Midbrain (tissue), 1 donor: ENCODE measurements at places on chromosomes 7 and 10.

GRCh38 chr7:99451936-99452335 lies 13.2 kb downstream of the CPSF4 start:
- DNase-seq = no peak

GRCh38 chr10:71964098-71964742 lies at the start of gene CHST3:
CHST3 (plus strand) TSS chr10:71964395; CDS start chr10:72005843, 41,448 bp downstream.
- peak; percentile 73 for DNase-seq

DNA sequence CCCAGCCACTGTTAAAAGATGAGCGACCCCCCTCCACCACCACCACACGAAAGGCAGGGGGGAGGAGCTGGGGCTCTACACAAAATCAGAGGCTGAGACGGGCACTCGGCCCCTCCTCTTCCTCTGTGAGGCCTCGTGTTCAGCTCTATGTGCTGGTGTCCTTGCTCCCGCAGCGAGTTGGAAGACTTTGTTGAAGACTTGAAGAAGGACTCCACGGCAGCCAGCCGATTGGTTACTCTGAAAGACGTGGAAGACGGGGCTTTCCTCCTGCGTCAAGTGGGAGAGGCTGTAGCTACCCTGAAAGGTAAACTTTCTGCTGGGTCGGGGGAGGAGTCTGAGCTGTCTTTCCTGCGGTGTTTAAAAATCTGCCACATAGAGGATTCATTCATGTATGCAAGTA lies 203.7 kb downstream of the ARHGAP21 start:
- DNase-seq = no peak

GRCh38 chr7:73833251-73833919 lies 2.6 kb downstream of the CLDN4 start:
- no peak for DNase-seq

GRCh38 chr7:16025696-16026095 lies 339.2 kb upstream of the MEOX2 start:
- no peak for DNase-seq

- no peak for DNase-seq
These were observed 43.4 kb upstream of the DNAJB6 start for GRCh38 chr7:157293413-157293788.

DNA sequence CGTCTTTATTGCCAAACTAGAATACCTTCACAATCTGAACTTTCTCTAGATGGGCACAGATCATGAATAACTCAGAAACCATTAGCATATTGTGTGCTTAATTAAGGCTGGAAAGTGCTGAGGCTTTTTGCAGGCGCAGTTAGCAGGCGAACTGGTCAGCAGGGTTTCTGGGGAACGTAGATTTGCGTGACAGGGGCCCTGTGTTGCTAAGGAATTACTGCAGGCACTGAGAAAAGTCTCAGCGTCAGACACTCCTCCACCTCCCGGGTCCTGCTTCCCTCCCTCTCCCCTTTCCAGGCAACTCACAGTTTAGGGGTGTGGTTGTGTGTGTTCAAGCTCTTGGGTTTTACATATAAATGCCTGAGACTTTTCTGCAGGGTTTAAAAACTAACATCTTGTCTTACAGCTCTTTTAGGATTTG lies 2.2 kb downstream of the MAP3K8 start:
- peak; percentile 19 for DNase-seq

- no peak for DNase-seq
These were observed 20.7 kb downstream of the PIK3AP1 start for GRCh38 chr10:96699613-96700012.

DNA sequence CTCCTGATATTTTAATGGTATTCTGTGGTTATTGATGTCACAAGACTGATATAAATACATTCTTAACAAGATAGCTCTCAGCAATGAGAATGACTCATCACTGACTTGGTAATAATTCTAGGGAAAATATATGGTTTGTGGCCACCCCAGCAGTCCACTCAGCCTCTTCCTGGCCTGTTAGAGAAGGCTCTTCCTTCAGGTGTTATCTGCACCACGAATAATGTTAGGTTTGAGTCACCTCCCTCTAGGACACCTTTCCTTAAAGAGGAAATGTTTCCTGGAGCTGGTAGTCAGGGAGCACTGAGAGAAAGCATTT lies 163.3 kb downstream of the SVIL start:
- no peak for DNase-seq

DNA sequence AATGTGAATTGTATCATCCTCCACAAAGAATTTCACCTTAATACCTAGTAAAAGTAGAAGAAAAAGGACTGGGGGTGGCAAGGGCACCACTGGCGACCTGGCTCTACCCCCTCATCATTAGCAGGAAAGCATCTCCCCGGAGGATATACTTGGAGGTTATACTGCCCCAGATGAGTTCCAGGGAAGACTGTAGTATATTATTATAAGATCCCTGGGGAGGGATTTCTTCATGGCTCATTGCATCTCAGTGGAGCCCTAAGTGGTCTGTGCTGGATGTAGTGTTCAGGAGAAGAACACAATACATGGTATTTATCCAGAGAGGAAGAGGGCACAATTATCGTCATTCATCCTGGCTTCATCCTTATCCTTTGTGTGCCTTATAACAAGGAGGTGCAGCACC lies 14.2 kb upstream of the DYNC1I1 start:
- no peak for DNase-seq

GRCh38 chr7:90877201-90877600 lies 281.1 kb downstream of the CDK14 start:
- no peak for DNase-seq

GRCh38 chr7:105257338-105257737 lies 131.4 kb downstream of the SRPK2 start:
- no peak for DNase-seq

DNA sequence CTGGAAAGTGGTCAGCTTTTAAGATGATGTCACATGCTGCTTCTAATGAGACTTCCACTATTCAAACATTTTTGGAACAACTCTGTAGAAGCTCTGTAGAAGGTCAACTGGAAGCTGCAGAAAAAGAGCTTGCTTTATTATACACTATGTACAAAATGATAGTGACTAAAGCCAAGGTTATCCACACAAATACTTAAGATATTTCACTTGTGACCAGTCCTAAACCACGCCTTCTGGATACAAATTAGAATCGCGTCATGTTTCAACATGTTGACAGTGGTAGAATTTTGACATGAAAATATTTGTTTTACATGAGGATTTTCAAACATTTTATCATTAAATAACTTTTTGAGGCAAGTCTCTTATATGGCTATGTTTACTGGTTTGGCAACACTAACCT lies 499.6 kb upstream of the PHF14 start:
- no peak for DNase-seq
